ENCODE measurements at places on chromosomes 11 and 22.

GRCh38 chr22:18962308-18962635, 26.2 kb upstream of the PRODH start:
- no peak for DNase-seq

DNA sequence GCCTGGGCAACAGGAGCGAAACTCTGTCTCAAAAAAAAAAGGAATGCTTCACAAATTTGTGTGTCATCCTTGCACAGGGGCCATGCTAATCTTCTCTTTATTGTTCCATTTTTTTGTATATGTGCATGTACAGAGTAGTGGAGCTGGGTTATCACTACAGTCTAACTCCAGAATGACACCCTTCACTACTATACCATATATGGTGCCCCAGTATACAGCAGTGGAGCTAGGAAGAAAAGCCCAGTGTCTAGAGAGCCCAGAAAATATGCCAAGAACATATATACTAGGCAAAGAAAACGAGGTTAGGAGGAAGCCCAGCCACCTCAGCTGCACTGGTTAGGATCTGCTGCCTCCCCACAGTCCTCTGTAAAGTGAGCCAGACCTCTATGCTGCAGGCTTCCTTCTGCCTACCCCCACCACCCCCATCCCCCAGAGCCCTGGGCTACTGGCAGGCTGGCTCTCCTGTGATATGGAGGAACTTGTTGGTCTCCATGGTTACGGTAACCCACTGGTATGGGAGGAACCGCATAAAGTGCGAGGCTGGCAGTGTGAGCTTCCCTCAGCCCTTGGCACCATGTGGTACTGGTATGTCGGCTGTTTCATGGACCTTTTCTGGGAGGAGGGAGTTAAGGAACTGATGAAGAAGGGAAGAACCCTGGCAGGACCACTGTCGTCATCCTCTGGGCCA, 34.3 kb downstream of the RCOR2 start:
- no peak for DNase-seq

- DNase-seq, result no peak
These were observed 34.7 kb downstream of the OPCML start for GRCh38 chr11:133497477-133498140.

- no peak for DNase-seq
These were observed 437.8 kb upstream of the CADM1 start for GRCh38 chr11:115942011-115942410.

- no peak for DNase-seq
These were observed 42.4 kb upstream of the GLYAT start for GRCh38 chr11:58774164-58774593.

DNA sequence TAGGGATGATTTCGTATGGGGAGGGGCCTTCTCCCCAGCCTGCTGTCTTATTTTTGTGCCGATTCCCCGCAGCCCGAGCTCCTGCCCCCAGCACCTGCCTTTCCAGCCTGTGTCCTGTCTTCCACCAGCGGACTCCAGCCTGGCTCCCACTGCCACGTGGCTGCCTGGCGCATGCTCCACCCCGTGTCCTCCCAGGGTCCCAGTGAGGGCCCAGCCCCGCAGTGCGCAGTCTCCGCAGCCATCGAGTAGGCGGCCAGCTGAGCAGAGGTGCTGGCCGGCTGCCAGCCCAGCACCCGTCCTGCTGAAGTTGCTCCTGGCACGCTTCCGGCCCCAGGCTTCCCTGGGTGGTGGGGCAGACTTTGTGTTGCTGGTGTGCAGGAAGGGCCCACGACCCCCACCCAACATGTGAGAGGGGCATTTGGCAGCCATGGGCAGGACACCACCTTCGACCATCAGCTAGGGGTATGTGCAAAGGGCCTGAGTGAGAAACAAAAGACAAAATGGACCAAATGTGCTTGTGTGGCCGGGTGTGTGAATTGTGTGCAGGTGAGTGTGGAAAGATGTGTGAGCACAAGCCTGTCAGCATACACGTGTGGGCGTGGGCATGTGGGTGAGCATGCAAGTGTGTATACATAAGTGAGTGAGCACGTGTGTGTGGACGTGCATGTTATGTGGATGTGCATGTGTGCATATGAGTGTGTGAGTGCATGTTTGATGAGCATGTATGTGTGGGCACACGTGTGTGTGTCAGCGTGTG, 55.9 kb downstream of the RTN4R start:
- DNase-seq, result no peak

DNA sequence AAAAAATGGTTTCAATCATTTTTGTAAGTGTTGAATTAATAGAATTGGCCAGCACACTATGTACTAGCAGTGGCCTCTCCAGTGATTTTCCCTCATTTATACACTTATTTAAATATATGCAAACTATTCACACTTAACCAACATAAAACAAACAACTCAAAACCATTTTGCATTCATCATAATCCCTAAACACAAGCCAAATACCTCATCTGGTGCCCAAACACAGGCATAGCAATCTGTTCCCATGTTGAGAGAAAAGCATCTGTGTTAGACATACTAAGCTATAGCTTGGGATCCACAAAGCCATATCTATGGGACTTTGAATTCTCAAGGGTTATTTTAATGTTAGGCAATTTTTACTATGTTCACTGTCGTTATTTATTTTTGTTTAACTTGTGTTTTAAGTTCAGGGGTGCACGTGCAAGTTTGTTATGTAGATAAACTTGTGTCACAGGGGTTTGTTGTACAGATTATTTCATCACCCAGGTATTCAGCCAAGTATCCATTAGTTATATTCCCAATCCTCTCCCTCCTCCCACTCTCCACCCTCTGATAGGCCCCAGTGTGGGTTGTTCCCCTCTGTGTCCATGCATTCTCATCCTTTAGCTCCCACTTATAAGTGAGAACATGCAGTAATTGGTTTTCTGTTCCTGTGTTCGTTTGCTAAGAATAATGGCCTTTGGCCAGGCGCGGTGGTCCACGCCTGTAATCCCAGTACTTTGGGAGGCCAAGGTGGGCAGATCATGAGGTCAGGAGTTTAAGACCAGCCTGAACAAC, 31.0 kb upstream of the RCN1 start:
- DNase-seq, result no peak

GRCh38 chr11:83156996-83157593, at the start of gene PCF11:
PCF11 (plus strand) TSS chr11:83157131; CDS start chr11:83157440, 309 bp downstream.
- no peak for DNase-seq

DNA sequence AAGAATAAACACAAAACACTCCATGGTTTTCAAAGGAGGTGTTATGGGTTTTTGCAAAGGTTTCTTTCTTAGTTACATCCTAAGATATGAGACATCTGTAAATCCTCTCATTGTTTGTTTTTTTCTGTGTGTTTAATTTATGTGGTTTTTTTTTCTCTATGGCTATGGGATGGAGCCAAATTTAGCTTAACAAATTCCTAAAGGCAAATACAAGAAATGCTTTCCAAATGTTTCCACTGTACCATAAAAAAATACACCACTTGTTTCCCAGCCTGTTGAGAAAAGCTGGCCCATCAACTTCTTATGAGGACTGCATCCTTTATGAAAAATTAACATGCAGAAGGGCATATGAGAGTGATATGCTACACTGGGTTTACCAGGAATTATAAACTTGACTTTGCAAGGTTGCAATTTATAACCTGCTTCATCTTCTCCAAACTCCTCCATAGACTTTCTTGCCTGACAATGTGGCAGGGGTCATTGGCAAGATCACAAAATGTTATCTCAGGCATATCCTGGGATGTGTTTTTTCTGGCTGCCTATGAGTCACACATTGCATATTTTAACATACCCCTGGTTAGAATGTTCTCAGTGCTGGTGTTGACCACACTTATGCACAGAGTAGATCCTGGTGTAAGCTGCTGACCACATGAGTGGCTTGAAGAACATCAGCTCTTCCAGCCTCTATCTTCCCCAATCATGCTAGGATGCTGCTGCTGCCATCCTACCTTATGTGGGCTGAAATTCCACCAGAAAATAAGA, 137.6 kb upstream of the TTC12 start:
- DNase-seq, result no peak

GRCh38 chr11:91173701-91174100, 950.9 kb upstream of the CHORDC1 start:
- no peak for DNase-seq

DNA sequence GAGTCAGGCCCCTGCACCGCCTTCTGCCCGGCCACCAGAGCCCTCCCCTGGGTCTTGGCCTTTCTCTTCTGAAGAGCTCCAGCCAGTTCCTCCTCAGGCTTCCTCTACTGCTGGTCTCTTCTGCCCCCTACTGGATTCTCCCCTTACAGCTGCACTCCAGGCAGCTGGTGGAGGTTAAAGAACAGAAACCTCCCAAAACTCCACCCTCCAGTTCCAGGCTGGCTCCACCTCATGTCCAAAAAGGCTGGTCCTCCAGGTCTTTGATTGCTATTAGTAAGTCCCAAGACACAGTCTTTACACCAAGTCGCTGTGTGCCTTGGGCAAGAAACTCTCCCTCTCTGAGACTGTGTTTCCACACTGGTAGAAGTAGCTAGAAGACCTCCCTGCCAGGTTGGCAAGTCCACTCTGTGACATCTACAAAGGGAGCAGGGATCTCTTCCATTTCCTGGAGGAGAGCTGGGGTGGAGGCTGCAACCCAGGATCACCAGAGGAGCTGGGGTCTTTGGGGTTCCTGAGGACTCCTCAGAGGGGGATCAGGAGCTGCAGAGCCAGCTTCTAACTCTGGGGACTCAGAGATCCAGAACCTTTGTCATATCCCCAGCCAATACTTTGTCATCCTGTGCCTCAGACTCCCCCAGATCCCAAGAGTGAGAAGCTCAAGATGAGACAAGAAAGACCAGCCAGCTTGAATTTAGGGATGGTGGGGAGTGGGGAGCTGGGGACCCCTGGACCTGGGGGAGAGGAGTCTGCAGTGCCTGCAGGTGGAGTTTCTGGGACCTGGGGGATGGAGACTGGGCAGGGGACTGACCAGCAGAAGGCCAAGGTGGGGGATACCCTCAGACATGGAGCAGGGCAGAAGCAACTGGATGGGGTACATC, 3.4 kb upstream of the IGLL5 start:
- peak; percentile 74 for DNase-seq

GRCh38 chr11:126840201-126840886, 160.2 kb downstream of the KIRREL3 start:
- DNase-seq, result no peak

DNA sequence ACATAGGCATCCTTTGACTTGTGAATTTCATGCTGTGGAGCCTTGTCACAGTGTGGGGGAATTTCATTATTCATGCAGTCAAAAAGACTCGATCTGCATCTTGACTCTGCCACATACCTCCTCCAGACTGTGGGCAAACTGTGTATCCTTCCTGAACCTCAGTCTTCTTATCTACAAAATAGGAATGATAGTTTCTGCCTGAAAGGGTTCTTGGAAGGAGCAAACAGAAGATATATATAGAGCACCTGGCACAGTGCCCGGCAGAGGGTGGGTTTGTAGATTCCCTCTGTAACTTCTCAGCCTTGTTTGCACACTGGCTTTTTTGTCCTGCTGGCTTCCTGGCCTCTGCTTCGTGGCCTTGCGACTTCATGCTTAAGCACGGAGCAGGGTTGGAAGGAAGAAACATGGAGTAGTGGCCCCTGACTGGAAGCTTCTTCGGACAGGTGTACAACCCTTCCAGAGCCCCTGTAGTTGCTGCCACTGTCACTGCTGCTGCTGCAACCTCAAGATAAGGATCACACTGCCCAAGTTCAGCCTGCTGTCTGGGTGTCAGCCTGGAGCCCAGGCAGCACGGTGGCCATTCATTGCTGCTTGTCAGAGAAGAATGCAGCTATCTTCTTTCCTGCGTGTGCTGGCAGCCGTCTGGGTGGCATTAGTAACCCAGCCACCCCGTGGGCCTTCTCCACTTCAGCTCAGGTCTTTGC, 106.4 kb downstream of the MICAL2 start:
- no peak for DNase-seq

DNA sequence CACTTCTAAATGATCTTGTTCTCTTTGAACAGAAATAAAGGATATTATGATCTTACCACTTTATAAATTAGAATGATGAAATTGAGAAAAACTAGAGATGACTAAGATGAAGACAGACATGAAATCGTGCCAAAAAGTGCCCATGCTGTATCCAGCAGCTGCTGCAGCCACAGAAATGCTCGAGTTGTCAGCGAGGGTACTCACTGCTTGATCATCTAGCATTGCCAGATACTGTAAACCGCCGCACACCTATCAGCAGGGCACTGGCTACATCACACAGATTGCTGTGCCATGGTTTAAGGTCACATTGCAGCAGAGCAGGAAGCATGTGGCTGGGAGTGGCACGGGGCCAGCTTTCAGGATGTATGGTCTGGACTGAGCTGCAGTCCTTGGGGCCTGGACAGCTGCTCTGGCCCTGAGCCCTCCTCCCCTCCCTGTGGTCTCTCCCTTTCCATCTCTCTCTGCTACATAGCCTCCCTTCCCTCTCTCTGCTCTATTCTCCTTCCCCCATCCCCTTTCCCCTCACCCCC, 51.0 kb upstream of the SEPTIN5 start:
- no peak for DNase-seq

- DNase-seq, result peak; percentile 81
These were observed at the start of gene PLCB3 for GRCh38 chr11:64251016-64251752. PLCB3 (plus strand) TSS chr11:64251530; CDS start chr11:64251650, 120 bp downstream.

All from activated T-cell treated with anti-CD3 and anti-CD28 coated beads, Interleukin-2, amount 50 U/mL, for 48 hours (primary cell).